RKO (cell line): ENCODE measurements at places on chromosomes 7 and 10.

DNA sequence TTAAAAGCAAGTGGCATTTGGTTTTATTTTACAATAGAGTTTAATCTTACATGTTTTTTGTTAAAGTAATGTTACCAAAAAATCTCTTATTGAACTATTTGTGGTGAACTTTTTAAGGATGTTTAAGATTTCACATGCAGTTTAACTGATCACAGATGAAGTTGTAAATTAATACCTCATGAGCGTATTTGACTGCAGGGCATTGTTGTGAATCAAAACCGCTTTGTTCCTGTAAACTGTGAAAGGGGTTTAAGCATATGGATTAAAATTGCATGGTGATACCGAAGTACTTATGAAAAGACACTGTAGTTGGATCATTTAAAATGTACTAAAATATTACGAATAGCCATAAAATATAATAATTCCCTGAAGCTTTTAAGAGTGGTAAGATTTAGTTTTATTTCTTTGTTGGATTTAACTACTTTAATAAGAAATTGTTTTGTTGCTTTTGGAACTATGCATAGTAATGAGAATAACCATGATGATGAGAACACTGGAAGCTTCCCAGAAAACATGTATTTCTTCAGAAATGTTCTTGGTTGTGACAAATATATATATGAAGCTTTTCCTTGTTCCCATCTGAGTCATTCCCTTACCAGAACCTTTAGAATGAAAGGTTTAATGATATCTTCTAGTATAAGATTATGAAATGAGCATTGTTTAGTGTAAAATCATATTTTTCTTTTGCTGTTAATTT lies 131.3 kb downstream of the ADK start:
- no peak for DNase-seq

- no peak for DNase-seq
Observed at GRCh38 chr10:458421-458851, 231.0 kb downstream of the DIP2C start.

GRCh38 chr10:60291344-60291930 lies 98.2 kb downstream of the ANK3 start:
- no peak for DNase-seq

- no peak for DNase-seq
Observed at GRCh38 chr7:43072530-43072929, 39.9 kb upstream of the HECW1 start.

GRCh38 chr10:110481919-110482318 lies 15.8 kb upstream of the DUSP5 start:
- no peak for DNase-seq

GRCh38 chr10:650886-651615 lies 38.4 kb downstream of the DIP2C start:
- DNase-seq, result no peak

- DNase-seq, result no peak
Observed at GRCh38 chr7:106236065-106236464, 48.7 kb downstream of the NAMPT start.

GRCh38 chr10:84668186-84668763 lies 339.9 kb downstream of the CCSER2 start:
- no peak for DNase-seq

GRCh38 chr7:141945356-141945755 lies 1.4 kb downstream of the CLEC5A start:
- peak; percentile 83 for DNase-seq

GRCh38 chr10:99908512-99908911 lies 101.2 kb downstream of the DNMBP start:
- DNase-seq, result no peak

DNA sequence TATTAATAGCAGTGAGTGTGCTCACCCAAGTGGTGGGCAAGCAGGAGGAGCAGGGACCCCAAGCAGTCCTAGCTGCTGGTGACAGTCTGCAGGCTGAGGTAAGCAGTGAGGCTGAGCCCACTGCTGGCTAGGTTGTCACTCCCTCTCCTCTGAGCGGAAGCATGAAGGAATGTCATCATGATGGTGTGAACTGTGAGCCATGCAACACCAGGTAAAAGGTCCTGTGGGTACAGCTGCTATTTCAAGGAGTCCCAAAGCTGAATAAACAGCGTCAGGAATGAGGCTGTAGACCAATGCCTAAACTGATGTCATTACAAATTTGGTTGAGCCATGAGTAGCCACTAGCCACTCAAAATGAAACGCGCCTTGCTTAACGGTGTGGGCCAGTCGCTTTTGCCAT lies 126.1 kb downstream of the RNF32 start:
- no peak for DNase-seq

- DNase-seq, result no peak
Observed at GRCh38 chr10:133040198-133040597, 47.5 kb upstream of the ADGRA1 start.

GRCh38 chr7:81206217-81206616 lies 287.4 kb upstream of the SEMA3C start:
- DNase-seq, result no peak

DNA sequence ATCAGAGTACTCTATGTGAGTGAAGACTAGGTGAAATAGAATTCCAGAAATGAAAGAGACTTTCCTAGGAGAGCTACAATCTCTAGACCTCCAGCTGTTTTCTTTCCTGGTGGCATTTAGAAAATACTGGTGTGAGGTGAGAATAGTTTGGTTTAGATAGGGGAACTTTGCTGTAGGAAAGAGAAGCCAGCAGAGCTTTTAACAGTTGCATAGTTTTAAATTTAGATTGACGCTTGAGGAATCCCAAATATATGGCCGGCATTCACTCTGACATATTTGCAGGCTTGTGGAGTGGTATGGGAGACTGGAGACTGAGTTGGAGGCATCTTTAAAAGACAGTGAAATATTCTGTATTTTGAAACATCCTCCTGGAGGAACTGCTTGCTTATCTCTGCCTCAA lies 94.3 kb upstream of the ETV1 start:
- no peak for DNase-seq

DNA sequence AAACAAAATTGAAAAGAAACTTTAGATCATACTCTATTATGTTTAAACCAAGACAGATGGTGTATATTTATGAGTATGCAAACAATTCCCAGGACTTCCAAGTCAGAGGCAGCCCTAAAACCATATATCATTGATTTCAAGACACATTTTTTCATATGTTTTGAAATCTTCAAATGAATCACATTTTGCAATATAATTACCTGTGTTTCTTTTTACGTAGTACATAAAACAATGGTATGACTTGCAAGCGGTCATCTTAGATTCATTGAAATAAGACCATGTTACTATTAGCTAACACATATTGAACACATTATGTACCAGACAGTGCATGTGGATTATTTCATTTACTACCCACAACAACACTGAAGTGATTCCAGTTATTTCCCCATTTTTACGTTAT lies 14.9 kb downstream of the SMURF1 start:
- no peak for DNase-seq

DNA sequence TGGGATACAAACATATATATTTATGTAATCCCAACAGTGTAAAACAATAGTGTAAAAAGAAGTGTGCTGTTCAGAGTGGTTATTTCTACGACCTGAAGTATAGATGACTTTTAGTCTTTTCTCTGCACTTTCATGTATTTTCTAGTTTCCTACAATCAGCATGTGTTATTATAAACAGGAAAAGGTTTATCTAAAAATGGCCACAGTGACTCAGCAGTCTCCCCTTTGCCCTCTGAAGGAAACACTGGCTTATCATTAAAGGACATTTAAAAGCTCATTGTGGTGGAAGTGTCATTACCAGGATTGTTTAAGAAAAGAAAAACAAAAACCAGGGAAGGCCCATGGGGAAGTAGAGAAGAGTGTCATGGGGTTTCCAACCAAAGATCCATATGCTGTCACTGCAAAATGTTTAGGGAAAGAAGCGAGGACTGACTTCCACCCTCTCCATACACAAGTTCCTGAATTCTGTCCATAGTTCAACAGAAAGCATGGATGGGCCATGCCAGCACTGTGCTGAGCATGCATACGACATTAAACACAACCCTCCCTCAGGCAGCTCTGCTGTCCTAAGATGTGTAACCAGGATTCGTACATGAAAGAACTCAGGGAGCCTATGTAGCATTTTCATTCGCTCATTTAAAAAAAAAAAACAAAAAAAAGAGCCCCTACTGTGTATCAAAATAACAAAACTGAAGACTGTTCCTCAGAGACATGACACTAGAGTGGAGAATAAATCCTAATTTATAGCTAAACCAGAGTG lies 10.2 kb downstream of the CYREN start:
- DNase-seq, result no peak

GRCh38 chr7:134941952-134942351 lies 44.4 kb upstream of the AGBL3 start:
- no peak for DNase-seq

DNA sequence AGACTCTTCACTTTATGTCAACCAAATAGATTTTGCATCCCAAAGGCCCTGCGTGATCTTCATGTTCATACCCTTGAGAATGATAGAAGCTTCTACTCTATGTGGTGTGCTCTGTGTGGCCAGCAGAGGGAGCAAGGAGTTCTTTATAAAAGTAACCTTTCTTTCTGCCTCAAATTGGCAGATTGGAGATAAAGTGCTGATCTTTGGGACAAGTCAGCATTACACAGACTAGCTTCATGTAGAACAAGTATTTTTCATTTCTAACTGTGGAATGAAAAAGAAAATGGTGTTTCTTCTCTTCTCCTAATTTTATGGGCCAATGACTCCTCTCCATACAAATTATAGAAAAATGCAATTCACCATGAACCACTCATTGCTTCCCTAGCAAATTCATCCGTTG lies 1214.1 kb downstream of the SORCS1 start:
- DNase-seq, result peak; percentile 70

GRCh38 chr10:117239051-117239450 lies 1.9 kb upstream of the SLC18A2 start:
- no peak for DNase-seq

DNA sequence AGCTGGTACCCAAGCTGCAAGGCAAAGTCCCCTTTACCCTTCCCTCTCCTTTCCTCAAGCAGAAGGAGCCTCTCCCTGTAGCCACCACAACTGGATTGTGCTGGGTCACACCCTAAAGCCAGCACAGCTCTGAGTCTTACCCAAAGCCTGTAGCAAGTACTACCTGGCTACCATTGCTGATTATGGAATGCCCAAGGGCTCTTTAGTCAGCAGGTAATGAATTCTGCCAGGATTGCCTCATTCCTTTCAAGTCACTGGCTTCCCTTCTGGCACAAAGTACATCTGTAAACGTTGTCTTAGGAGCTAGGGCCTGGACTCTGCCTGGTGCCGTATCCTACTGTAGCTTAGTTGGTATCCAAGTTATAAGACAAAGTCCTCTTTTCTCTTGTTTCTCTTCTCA lies 52.0 kb downstream of the FAS start:
- DNase-seq, result no peak

GRCh38 chr10:50972591-50972990 lies 87.2 kb upstream of the A1CF start:
- no peak for DNase-seq

DNA sequence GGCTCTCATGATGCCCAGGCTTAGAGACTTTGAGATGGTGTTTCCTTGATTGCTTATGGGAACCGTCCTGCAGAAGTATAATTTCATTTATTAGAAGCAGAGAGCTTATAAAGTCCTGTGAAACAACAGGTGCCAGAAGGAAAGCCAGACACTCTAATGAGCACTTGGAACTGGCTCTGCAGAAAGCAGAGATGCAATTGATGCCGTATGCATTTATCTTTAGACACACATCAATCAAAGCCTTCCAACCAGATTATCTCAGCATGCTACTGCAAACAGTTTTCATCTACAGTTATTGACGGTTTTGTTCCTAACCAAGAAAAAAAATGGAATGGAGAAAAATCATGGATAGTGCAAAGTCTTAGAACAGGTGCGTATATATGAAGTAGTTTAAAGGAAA lies 371.7 kb upstream of the PRKCQ start:
- no peak for DNase-seq
